ENCODE measurements at places on chromosomes 11 and 22.

DNA sequence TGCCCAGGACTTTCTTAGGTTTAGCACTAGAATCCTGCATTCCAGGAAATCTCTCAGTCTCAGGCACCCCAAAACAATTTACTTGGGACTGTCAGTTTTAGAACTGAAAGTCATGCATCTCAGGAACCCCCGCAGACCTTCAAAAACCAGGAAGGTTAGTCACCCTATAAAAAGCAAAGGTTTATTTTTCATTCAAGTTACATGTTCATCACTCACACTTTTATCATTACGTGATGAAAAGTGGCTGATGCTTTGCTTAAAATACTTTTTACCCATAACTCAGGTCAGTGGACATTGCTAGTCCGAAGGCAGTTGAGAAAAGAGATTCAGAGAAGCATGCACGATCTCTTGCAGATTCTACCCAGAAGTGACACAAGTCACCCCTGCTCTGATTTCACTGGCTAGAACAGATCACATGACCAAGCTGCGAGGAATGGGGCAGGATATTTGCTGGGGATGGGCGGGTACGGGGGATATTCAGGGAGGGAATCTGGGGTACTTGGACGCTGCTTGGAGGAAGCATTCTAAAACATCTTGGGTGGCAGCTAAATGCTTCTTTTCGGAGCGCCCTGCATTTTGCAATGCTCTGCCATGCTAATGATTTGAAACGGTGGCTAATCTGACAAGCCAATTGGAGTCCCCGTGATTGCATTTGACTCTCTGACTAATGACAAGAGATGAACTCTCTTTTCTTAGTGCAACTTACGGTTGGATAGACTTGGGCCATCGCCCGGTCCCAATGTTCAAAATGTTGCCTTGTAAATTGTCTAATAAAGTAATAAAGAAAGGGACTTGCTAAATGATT, 110.2 kb downstream of the MIAT start:
- DNase-seq, result no peak

- no peak for DNase-seq
These were observed 367 bp upstream of the MMP11 start for GRCh38 chr22:23772315-23772648.

- no peak for DNase-seq
These were observed 25.7 kb upstream of the SCGB1A1 start for GRCh38 chr11:62393061-62393611.

DNA sequence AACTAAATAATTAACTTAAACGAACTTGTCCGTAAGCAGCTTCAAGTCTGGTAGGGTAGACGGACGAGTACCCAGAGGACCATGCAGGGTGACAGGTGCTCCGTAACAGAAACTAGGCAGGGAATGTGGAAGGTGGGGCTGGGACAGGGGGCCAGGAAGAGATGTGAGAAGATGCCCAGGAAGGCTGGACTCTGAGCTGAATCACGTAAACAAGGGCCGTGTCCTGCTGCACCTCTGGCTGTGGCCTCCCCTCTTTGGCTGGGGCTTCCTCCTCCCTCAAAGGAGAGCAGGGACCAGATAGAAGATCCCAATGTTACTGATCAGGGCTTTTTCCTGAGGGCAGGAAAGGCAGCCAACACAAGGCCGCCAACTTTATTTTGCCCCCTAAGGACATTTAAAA, 47.9 kb downstream of the PACSIN2 start:
- DNase-seq, result no peak

DNA sequence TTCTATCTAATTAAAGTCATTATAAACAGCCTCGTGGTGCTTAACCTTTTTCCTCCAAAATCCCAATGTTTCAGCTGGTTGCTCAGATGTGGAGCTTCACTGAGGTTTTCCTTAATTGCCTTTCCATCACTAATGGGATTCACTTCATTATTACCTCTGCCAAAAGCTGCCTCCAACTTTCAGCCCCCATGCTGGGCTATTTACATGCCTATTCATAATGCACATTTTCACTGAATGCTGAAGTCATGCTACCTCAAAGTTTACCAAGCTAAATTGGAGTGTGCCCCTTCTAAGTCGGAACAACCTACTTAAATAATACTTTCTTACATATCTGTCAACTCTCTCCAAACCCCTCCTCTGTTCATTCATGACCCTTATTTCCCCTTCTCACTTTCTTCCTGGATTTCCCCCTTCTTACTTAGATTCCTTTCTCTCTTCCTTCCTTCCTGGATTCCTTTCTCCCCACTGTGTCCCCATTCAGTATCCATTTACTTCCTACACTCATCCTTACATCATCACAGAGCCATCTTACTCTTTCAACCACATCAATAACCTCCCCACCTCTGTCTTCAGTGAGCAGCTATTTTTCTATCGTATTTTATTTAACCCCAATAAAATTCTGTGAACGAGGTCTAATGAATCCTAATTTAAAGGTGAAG, 887.3 kb upstream of the TENM4 start:
- no peak for DNase-seq

DNA sequence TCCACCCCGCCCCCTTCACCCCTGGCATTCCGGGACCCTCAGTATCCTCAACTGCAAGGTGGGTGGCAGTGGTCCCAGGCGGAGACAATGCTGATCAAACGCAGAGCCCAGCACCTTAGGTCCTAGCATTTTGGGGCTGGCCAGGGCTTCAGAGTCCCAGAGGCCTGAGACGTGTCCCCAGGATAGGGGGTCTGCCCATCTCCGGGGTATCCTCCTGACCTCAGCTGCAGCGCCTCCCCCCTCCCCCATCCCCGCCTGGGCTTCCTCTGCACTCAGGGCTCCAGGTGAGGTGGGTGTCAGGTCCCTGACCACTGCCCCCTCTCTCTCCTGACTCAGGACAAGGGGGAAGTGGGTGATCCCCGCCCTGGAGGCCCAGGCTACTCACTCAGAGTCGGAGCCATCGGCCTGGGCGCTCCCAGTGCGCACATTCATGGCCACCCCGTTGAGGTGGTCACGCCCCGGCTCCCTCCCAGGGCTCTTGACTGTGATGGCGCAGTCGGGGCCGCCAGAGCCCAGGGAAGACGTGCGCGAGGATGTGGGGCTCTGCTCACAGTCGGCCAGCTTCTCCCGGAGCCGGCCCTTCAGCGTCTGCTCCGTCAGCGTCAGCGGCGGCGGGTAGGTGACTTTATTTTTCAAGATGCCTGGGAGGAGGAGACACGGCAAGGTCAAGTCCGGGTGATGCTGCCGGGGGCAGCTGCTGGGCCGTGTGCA, 28.3 kb downstream of the TRMU start:
- no peak for DNase-seq

DNA sequence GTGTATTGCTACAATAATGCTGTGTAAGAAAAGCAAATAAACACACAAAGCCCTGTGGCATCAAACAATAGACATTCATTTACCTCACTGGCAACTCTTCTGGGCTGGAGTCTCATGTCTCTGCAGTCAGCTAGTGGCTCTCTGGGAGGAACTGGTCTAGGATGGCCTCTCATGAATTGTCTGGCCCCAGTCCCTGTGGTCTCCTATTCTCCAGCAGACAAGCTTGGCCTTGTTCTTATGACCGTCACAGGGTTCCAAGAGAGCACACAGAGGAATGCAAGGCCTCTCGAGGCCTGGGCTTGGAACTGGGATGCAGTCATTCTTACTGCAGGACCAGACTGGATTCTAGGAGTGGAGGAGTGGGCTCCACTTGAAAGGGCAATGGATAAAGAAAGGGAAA, 141.2 kb upstream of the NTM start:
- DNase-seq, result no peak

- DNase-seq, result no peak
These were observed 87.0 kb downstream of the BDNF start for GRCh38 chr11:27612932-27613880.

- no peak for DNase-seq
These were observed 69.8 kb downstream of the RNF169 start for GRCh38 chr11:74818283-74818946.

DNA sequence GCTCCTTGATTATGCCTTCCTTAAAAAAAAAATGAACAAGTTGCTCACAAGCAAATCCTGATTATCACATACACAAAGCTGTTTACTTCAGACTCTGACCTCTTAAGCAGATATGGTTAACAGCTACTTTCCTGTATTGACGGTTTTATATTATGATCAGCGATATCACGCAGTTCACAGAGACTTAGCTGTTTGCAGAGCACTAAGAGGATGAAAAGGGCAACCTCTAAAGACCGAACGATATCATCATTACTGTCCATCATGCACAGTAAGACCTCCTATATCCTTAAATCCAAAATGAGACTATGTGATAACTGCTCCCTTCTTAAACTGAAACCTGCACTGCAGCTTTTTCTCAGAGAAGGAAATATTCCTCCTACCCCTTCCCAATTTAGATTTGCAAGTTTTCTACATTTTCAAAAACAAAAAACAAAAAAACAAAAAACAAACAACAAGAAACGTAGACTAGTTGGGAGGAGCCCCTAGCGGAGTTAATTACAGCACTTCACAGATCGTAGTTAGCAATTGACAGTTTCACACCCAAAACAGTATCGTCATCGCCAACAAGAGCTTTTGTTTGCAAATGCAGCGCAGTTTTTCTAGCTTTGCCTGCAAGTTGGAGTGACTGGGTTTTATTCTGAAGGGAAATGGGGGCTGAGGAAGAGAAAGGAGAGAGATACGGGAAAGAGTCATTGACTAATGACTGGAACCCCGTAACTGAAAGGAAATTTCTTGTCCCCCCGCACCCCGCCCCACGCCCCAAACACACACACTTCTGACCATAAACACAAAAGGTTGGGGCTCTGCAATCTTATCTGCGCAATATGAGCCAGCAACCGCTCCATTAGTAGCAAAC, 1.2 kb downstream of the DDX6 start:
- peak; percentile 13 for DNase-seq

DNA sequence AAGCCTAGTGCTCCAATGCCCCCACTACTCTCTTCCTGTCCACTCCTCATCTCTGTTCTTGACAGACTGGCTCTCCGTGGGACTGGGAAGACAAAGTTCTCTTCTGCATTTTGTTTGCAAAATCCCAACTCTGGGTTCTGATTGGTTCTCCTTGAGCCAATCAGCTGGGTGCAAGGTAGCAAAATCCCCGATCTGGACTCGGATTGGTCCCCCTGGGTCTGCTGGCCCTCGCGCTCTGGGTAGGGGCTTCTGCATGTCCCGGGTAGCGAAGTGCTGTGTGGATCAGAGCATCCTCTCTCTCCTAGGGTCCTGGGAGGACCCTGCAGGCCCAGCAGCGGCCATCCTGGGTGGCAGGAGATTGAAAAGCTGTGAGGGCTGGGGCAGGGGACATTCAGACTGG, 22.3 kb upstream of the A4GALT start:
- DNase-seq, result no peak

- DNase-seq, result peak; percentile 47
These were observed 1.6 kb downstream of the BRD1 start for GRCh38 chr22:49825944-49826602.

DNA sequence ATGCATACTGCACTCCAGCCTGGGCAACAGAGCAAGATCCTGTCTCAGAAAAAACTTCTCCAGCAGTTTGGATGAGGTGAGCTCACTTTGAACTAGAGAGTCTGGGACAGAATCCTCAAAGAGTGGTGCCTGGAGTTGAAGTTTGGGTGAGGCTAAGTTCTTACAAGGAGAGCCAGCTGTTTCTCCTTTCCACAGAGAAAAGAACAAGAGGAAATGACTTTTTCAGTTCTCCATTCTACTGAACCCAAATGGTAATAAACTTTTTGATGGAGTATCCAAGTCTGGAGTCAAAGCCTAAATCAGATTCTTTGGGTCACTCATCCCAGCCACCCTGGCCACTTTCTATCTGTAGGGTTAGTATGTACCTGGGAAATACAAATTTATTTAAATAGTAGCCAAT, 102.7 kb downstream of the TRAF6 start:
- DNase-seq, result no peak

DNA sequence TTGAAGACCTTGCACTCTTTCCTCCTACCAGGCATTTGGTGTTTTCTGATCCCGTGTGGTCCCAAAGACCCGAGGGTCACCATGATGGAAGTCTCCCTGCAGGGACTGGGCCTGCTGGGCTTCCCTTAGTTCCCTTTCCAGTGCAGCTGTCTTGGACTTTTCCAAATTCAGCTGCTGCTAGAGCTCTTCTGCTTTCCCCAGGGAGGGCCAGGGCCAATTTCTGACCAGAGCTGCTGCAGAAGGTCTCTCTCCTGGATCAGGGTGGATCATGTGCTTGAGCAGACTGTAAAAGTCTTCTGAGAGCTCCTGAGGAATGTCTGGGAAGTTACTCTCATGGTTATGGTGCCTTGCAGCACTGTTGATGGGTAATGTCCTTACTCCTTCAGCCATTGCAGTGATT, 23.2 kb downstream of the LDLRAD3 start:
- no peak for DNase-seq

DNA sequence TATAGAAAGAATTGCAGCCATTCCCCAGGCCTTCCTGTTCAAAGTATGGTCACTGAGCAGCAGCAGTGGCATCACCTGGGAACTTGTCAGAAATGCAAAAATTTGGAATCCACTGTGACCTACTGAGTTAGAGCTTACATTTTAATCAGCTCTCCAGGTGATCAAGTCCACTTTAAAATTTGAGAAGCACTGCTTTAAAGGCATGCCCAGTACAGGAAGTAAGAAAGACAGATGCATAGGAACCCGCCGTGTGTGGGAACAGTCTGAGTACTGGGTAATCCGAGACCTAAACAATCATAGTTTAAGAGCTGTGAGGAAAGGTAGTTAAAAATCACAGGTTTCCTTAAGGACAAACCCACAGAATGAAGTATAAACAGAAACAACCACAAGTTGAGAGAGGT, 462.4 kb downstream of the RAB38 start:
- DNase-seq, result no peak

- DNase-seq, result no peak
These were observed 33.5 kb downstream of the ETS1 start for GRCh38 chr11:128553662-128554362.

- no peak for DNase-seq
These were observed 31.6 kb upstream of the HORMAD2 start for GRCh38 chr22:30048681-30049080.

DNA sequence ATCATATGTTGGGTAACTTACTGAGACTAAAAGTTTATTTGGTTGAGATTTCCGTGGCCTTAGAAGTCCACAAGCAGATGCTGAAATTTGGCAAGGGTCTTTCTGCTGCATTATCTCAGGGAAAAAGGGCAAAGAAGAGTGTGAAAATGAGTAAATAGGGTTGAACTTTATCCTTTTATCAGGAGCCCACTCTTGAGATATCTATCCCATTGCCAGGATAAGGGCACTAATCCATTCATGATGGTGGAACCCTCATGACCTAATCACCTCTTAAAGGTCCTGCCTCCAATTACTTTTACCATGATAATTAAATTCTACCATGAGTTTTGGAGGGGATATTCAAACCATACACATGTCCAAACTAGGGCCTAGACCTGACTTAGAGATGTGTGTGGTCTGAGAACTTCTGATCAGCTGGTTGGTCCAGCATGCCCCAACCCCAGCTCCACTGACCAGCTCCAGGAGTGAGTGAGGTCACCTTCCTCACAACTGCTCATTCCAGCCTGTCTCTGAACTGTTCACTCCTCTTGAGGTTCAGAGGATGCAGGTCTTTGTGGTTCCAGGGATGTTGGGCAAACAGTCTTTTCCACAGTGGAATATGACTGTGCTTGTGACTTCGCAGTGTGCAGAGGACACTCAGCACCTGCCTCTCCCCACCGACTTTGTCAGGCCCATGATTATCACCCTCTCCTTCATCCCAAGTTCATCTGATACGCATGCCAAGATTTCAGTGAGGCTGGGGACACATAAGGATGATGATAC, 130.1 kb upstream of the TOP3B start:
- DNase-seq, result no peak

- no peak for DNase-seq
These were observed 1.1 kb upstream of the BIRC2 start for GRCh38 chr11:102345904-102346303.
